ENCODE measurements at places on chromosomes 3 and 15.

- peak; percentile 57 for DNase-seq
Observed at GRCh38 chr3:161423911-161424522, 52.7 kb upstream of the SPTSSB start.

- no peak for DNase-seq
Observed at GRCh38 chr3:134371542-134372324, 2.5 kb downstream of the AMOTL2 start.

DNA sequence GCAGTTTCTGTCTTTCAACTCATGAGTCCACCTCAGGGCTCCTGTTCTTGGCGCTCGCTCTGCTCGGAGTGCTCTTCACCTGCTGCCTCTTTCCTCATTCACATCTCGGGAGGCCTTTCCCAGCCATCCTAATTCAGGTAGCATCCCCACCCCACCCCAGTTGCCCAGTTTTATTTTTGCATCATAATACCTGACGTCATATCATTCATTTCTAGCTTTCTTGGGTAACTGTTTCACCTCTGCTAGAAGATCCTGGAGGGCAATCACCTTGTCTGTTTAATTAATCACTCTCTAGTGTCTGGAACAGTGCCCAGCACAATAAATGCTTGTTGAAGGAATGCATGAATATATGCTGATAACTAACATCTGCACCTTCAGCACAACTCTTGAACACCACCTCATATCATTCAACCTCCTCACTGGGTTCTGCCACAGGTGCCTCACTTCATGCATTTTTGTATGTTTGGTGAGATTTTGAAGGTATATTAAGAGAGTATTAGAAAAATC is 7.6 kb downstream of the NUSAP1 start:
- no peak for DNase-seq

- no peak for DNase-seq
Observed at GRCh38 chr3:177591379-177591778, 394.1 kb upstream of the TBL1XR1 start.
